NCI-H1417 treated with DMSO at 0.1 percent for 48 hours (cell line): ENCODE measurements at places on chromosomes 4 and X.

GRCh38 chr4:80206111-80206510, 8.8 kb downstream of the PRDM8 start:
- no peak for DNase-seq

- DNase-seq: no peak
Observed at GRCh38 chr4:6368601-6369000, 99.0 kb downstream of the WFS1 start.

DNA sequence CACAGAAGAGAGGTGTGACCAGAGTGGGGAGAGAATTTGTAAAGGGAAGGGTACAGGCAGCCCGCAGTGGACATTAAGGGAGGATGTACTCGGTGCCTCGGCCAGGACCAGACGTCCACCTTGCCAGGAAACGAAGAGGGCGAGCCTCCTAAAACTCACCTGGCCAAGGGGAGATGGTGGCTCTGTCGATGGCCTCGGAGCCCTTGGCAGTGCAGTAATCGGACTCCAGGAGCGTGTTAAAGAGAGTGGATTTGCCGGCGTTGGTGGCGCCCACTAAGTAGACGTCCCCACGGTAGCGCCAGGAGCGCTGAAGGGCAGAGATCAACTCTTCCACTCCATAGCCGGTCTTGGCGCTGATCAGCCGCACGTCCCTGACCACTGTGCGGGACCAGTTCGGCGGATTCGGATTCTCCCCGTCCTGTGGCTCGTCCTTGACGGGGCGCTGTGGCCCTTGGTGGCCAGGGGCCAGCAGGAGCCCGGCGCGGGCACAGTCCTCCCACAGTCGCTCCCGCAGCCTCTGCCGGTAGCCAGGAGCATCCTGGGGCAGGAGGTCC, 1.0 kb downstream of the NOA1 start:
- DNase-seq: no peak

DNA sequence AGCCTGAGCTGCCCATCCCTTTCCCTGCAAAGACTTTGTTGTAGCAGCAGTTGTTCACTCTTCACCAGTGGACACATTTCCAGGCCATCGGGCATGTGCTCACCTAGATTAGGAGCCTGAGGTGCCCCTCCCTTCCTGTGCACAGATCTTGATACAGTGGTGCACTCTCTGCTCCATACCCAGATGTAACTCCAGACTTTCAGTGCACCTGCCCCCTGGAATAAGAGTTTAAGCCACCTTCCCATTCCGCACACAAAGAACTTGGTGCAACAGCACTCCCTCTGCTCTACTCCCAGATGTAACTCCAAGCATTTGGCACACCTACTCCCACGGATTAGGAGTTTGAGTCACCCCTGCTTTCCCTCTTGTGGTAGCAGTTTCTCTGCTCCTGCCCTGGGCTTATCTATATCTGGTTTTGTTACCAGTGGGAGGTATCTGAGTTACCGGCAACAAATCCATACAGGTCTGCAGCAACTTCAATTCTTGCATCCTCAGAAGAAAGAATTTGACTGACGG, 36.0 kb upstream of the PLK4 start:
- DNase-seq: no peak
